ENCODE measurements at places on chromosomes 1 and 21.

DNA sequence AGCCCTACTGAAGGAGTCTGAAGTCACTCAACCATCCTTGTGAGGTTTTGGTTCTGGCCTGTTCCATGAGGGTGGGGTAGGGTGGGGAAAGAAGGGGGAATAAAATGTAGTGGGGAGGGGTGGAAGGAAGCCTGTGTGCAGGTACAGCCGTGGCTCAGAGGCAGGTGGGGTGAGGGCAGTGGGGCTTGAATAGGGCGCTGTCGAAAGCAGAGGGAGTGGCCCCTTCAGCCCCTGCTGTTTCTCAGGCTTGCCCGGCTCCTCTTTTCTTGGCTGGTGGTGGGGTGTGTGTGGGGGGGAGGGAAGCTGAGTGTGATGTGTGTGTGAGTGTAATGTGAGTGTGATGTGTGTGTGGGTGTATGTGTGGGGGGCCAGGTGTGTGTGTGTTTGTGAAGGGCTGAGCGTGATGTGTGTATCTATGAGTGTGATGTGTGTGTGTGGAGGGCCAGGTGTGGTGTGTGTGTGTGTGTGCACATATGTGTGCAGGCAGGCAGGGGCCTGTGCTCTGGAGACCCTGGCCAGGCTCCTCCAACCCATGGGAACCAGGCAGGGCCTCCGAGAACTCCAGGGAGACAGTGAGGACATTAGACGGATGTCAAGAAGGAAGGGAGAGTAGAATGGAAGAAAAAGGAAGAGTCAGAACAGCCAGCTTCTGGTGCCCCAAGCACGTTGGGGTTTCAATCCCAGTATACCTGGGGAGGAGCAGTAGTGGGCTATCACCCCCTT lies 9.0 kb downstream of the SOX13 start:
- DNase-seq: no peak

GRCh38 chr1:226407199-226407496 lies 745 bp downstream of the PARP1 start:
- no peak for DNase-seq

DNA sequence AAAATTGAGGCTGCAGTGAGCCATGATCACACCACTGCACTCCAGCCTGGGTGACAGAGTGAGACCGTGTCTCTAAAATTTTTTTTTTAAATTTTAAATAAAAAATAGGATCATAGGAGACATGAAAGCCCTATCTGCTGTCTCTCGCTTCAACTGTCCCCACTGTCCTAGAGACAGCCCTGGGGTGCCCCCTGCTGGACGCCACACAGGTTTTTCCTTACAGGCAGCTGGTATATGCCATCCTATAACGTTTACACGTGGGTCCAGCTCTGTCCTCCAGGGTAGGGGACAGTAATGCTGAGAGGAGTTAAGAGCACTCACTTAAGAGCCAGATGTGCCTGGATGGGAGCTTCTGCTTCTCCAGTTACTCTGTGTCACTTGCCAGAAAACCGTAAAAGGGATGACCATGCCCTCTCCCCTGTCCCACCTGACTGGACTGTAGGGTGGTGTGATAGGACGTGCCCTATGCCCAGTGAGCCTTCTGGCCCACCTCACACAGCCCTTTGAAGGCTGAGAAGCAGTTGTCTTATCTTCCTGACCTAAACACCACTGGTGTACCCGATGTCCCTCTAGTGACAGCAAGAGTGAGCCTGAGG lies 8.5 kb downstream of the FBXO2 start:
- DNase-seq: peak; percentile 63

DNA sequence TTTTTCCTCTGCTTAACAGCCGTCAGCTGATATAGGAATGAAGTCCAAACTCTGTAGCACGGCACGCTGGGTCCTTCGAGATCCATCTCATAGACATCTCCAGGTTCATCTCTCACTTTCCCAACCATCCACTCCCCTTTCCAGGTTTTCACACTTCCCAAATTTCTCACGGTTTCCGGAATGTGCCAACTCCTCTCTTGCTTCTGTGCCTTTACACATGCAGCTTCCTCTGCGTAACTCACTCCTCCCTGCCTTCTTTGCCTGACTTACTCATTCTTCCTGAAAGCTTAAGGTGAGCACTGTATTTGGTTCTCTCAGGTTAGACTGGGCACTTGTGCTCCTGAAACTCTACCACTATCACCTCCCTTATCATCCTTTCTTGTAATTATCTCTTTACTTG lies 168.4 kb downstream of the PCNX2 start:
- no peak for DNase-seq

DNA sequence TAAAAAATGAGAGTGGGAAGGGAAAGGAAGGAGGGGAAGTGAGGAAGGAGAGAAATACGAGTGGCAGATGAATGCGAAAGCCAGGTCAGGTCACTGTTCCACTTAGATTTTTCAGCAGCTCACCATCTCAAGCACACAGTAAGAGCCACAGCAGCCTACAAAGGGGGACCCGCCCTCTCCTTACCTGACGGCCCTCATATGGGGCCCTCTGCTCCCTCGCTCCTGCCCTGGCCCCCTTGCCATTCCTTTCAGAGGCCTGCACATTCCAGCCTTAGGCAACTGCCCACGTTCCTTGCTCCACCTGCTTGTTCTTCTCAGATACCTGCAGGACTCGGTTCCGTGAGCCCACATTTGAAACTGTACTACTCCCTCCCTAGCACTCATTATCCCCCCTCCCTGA lies 22.0 kb downstream of the VPS26C start:
- DNase-seq: no peak

DNA sequence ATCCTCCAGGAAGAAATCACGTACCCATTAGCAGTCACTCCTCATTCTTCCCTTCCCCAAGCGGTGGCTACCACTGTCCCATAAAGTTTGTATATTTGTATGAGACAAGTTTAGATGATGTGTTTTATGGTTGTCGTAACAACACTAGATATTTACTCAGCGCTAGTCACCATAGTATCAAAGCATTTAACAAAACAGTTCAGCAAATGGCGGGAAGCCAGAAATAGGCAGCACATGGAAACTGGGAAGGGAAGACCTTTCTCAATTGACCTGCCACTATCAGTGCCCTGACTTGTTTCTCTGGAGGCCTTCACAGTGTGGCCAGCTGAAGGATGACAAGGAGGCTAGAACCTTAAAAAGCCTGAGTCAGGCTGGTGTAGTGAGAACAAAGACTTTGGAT lies 31.1 kb downstream of the CNST start:
- DNase-seq: no peak

GRCh38 chr1:1182491-1183220 lies 9.0 kb downstream of the TTLL10 start:
- peak; percentile 0 for DNase-seq

DNA sequence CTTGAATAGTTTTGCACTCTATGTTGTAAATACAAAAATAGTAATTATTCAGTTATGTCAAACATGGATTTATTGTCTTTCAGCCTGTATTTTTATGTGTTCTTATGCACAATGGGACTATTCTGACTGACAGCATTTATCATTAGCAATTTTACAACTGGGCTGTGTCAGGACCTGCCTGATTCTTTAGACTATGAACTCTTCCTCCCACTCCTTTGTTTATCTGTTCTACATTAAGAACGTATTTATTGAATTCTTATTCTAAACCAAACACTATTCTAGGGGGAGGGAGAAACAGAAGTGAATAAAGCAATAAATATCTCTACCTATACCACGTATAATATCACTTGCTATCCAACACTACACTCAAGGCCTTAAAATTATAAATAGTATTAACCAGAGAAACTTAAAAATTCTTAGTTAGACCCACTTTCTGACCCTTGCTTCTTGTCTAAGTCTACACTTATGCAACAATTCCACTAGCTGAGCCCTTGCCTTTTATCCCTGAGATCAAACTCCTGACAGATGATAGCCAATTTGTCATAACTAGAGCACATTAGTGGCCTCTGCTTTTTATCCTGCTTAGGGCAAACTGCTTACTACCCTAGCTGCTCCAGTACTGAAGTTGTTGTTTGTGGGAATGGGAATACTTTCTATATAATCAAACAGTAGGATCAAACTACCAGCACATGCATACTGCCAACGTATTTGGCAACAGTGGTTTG lies 494.3 kb downstream of the BRINP3 start:
- no peak for DNase-seq
